ENCODE measurements at places on chromosomes 2 and 18.

- no peak for DNase-seq
These were observed 212.1 kb downstream of the CDH2 start for GRCh38 chr18:27964811-27965210.

GRCh38 chr2:128775217-128775913 lies 456.7 kb upstream of the HS6ST1 start:
- no peak for DNase-seq

GRCh38 chr2:225037415-225038230 lies 4.6 kb downstream of the DOCK10 start:
- DNase-seq, result no peak

DNA sequence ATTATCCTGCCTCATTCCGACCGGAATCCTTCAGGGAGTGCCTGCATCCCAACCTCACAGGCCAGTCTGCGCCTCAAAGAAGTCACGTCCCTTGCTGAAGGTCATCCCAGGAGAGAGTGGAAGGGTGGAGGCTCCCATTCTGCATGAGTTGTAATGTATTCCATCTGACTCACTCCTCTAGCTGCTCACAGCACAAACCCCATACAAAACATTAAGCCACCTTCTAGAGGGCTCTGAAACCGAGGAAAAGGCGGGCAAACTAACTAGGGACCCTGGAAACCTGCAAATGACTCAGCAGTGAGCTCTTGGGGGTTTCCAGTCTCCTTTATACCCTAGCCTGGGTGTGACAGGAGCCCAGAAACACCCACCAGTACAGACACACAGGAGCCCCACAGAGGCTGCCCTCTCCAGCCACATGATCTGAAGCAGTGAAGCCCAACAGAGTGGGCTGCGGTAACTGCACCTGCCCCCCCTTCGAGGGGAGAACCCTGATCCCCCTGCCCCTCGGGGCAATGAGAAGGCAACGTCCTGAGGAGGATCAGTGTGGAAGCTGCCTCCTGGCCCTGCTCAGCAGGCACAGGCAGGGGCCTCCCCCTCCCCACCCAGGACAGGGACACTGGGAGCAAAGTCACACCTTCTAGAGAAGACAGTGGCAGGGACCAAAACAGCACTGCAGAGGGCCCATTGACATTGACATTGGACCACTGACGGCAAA lies 69.3 kb upstream of the SNTG2 start:
- no peak for DNase-seq

GRCh38 chr2:85924522-85924921 lies 35.7 kb upstream of the ST3GAL5 start:
- DNase-seq, result no peak

- no peak for DNase-seq
These were observed 8.6 kb upstream of the CCDC88A start for GRCh38 chr2:55428258-55428657.
